ENCODE measurements at places on chromosomes 12 and 14.

DNA sequence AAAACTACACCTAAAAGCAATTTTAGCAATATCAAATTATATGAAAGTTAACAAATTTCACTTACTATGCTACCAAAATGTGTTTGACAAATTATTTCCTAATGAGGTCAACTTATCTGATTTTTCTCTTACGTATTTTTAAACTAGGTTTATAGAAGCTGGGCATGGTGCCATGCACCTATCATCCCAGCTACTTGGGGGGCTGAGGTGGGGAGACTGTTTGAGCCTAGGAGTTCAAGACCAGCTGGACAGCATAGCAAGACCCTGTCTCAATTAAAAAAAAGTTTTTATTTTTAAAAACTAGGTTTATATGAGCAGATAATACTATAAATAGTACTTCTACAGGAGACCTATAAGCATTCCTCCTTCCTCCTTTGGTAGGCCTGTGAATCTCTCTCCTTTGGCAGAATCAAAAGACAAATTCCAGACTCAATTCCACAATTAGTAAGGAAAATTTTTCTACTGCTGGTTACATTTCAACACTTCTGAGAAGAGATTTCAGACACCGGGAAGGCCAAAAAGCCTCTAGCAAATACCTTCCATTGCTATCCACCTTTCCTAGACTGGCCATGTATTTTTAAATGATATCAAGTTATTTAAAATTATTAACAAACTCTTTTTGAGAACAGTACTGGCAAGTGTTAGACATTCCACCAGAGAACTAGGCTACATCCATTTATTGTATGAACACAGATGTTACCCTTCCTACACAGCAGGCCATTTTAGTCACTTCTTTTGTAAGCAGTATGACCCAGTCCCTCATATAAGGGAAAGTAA is 34.4 kb downstream of the CDK17 start:
- no peak for DNase-seq

DNA sequence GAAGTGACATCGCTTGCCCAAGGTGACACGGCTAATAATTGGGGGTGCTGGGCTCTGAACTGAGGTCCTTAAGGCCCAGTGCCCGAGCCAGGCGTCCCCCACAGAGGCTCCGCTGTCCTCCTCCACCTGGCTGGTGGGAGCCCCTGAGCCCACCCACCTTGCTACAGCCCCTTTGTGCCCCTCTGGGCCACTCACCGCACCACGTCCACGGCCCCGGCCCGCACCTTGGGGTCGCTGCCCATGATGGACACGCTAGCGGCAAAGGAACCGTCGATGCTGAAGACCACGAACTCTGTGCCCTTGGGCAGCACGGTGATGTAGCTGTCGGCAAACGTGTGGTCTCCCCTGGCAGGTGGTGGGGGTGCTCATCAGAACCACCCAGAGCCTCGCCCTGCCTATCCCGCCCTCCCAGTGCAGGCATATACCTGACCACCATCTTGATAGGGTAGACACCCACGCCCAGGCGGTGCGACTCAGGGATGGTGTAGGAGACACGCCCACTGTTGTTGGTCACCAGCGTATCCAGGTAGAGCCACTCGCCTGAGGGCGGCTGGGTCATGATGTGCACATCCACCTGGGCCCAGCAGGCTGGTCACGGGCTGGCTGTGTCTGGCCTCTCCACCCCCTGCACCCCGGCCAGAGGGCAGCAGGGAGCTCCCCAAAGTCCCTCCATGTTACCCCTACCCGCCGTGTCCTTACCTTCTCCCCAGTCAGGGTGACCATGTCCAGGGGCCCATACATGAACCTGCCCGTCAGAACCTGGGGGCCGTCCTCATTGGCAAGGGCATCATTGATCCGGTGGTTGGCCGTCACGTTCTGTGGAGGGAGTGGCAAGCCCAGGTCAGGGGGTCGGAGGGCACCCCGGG is 6.8 kb downstream of the ARL6IP4 start:
- DNase-seq = no peak

DNA sequence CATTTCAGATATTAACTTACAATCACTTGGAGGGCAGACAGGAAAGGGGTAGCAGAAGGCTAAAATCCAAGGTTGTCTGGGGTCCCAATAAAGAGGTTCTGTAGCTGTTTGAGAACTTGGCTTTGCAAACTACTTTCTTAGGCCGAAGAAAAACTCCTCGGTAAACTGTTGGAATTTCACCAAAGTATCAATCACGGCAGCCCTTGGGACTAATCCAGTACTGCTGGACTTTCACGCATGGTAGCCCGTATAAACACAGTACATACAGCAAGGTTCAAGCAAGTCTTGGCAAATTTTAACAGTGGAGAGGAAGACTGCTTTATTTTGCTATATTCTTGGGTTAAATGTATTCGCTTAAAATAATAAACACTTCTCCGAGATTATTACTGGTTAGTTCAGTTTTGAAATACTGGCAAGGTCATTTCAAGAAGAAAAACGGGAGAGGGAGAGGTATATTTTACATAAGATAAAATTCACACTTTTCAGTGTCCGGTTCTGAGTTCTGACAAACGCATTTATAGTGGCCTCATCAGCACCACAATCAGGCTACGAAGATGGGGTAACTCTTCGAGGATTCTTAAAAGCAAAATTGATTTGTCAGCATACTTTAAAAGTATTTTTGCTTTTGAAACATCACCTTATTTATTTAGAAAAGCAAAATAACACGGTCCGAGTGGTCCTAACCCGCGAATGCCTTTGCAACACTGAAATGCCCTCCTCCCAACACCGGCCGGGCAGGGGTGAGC is 1.3 kb downstream of the SETD3 start:
- DNase-seq = no peak

- no peak for DNase-seq
These were observed 36.6 kb upstream of the ASPG start for GRCh38 chr14:104048758-104049507.

- DNase-seq = no peak
These were observed 218.6 kb downstream of the PAX9 start for GRCh38 chr14:36880276-36880675.

DNA sequence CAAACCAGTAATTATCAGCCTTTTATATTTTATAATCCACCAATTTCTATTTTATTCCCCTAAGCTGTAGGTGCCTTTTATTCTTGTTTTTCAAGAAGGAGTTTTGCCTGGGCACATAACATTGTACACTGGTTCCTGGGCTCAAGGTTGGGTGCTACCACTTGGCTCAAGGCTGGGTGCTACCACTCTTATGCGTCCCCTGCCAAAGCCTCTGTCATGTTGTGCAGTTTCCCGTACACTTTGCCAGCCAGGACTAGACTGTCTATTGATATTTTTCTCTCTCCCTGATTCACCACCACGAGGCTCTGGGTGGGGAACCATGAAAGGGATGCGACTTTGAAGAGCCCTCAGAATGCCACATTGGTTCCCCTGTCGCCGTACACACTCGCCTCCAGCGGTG is 52.5 kb upstream of the VASH1 start:
- no peak for DNase-seq

- no peak for DNase-seq
These were observed 21.1 kb downstream of the TMX1 start for GRCh38 chr14:51261151-51261550.

GRCh38 chr12:16384732-16385131 is 37.3 kb downstream of the MGST1 start:
- no peak for DNase-seq

GRCh38 chr12:213527-213932 is 427 bp downstream of the SLC6A12 start:
- no peak for DNase-seq

DNA sequence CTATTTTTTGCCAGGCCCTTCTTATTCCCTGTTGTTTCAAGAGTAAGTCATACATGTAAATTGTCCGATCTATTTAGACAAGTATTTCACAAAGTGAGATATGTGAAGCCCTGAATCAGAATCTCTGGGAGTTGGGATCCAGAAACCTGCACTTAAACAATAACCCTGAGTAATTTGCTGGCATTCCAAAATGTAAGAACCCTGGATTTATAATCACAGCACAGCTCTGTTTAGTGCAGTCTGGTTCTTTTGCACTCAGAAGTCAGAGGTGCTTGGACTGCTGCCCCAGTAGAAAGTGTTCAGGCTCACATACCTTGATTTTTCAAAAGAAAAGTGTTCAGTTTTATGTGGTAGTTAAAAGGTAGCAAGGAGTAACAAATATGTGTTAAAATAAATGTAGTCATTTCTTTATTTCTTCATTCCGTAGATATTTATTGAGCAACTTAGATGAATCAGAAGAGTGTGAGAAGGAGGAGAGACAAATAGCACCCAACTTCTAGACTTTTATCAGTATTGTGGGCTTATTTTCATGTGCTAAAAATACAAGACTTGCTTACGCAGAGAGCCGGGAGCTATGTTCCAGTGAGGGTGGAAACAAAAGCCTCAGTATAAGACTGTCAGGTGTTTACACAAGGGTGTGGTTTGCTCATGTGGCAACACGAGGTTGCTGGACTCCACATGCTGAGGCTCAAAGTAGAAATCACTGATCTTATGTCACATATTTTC is 70.1 kb downstream of the SYNE2 start:
- DNase-seq = no peak

GRCh38 chr12:30828686-30829085 is 73.9 kb upstream of the CAPRIN2 start:
- DNase-seq = no peak

GRCh38 chr14:99423434-99423833 is 57.2 kb downstream of the SETD3 start:
- DNase-seq = no peak

GRCh38 chr12:20369305-20370013 is 1.1 kb downstream of the PDE3A start:
- no peak for DNase-seq

DNA sequence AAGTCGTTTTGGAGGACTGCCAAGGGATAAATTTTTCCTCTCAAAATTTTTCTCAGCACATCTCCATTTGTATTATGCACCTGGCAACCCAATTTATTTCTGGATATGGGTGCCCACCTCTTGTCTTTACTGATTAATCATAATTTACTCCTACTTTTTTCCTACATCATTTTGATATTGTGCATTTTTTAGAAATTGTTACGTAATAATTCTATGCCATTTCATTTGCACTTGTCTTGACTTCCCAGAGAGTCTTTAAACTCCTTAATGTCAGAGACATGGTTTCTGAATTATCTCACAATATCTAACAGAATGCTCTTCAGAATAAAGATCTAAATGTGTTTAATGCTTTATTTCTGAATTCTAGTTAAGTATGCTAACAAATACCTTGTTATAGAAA is 113.1 kb downstream of the TMTC3 start:
- no peak for DNase-seq

- no peak for DNase-seq
These were observed 53.4 kb downstream of the PLBD1 start for GRCh38 chr12:14514154-14514842.

DNA sequence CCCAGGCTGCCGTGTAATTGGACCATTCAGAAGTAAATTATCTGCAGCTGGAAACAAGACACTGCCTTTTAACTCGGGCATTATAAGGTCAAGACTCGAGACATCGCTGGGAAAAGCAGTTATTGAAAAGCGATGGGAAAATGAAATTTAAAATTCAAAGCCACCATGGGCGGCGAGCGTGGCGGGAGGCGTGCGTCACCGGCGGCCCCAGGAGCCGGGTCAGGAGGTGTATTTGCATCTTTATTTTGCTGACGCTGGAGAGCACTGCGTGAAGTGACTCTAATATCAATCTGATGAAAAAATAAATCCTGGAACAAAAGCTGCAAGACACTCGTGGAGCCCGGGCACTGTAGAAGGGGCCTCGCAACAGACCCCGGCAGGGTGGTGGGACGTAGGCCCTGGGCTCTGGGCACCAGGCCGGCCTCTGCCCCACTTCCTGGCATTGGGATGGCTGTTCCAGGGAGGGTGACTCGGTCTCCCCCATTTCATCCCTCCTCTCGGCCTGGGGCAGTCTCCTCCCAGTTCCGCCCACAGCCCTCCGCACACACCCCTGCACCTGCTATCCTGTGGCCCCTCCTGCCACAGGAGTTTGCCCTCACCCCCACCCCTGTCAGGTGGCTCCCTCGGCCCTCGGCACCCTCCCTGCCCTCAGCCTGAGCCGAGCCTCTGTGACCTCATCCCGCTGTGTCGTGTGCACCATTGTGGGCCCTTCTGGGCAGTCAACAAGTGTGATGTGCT is 196.2 kb downstream of the KIF26A start:
- no peak for DNase-seq

DNA sequence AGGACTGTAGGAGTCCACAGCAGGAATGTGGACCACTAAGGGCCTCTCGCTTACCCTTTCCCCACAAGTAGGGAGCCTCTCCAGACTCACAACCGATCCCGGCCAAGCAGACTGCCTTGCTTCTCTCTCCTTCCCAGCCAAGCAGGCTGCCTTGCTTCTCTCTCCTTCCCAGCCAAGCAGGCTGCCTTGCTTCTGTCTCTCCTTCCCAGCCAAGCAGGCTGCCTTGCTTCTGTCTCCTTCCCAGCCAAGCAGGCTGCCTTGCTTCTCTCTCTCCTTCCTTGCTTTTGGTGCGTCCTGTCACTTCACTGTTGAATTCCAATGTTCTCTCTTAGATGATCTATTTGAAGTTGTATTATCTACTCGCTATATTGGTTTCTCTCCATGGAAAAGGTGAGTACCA is 32.6 kb upstream of the CCND2 start:
- no peak for DNase-seq

GRCh38 chr14:22614240-22614799 is 16.2 kb downstream of the ABHD4 start:
- DNase-seq = no peak

GRCh38 chr12:84911271-84912197 is 1.1 kb downstream of the SLC6A15 start:
- DNase-seq = no peak

- DNase-seq = no peak
These were observed 24.3 kb upstream of the SMUG1 start for GRCh38 chr12:54213079-54213478.

DNA sequence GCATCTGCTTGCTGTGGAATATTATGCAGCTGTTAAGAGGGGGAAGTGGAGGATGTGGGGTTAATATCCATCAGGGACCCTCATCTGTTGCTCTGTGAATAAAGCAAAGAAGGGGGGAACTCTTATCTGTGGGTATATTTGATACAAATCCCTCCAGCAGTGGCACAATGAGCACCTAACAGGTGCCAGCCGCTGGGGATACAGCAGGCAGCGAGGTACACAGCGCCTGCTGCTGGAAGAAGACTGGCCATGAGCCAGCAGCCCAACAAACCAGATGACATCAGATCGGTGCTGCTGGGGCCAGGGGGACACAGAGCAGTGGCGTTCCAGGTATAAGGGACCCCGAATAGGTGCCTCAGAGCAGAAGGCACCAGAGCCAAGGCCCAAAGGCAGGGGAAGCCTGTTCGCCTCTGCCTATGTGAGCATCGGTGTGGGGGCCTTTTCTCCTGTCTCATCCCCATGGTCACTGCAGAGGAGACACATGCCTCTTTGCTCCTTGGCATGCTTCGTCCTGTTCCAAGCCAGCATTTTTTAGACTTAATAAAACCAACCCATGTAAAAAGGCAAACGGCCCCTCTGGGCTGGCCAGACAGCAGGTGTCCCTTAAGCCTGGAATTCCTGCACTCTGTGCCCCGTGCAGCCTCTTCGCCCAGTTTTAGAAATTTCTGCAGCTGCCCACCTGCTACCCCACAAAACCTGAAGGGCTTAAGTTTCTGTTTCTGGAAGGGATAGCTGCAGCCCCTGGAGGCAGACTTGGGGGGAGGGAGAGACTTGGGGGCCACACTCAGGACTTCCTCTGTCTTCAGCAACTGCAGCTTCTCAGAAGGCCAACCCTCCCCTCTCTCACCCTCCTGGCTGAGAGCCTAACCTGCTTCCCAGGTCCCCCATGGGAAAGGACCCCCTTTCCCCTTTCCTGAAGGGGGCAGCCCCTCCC is 1.6 kb upstream of the CKB start:
- no peak for DNase-seq

GRCh38 chr12:50517421-50518048 is 12.8 kb downstream of the DIP2B start:
- peak; percentile 47 for DNase-seq
